Right cardiac atrium (tissue), 5 donors: ENCODE measurements at places on chromosomes 7 and 10. TPM values are rescaled to one million over a fixed set of nuclear protein-coding genes. Genes with fewer than 3 reads are reported as not detected.

Gene GIMAP5
- 9.3 TPM for total RNA-seq

GRCh38 chr10:75922435-75922834 is 491.0 kb downstream of the LRMDA start:
- no peak for DNase-seq

Gene NAPEPLD
- total RNA-seq: 7.4 TPM

GRCh38 chr7:131251371-131251770 is 76.3 kb upstream of the MKLN1 start:
- no peak for DNase-seq

Gene SUFU
- 7.7 TPM for total RNA-seq
